ENCODE measurements at places on chromosomes 2 and 18.

GRCh38 chr2:190090148-190090547, 27.6 kb upstream of the MSTN start:
- DNase-seq = no peak

GRCh38 chr2:190408538-190409271, 550 bp downstream of the MFSD6 start:
- no peak for DNase-seq

GRCh38 chr18:26821181-26821580, 44.3 kb downstream of the AQP4 start:
- no peak for DNase-seq

- no peak for DNase-seq
These were observed 43.9 kb upstream of the RAPH1 start for GRCh38 chr2:203578759-203579643.

GRCh38 chr2:99857372-99857771, 285.0 kb downstream of the AFF3 start:
- DNase-seq = no peak

GRCh38 chr2:3959372-3959771, 256.0 kb downstream of the DCDC2C start:
- no peak for DNase-seq

- DNase-seq = no peak
These were observed 153.2 kb downstream of the HDAC4 start for GRCh38 chr2:239247401-239248245.

DNA sequence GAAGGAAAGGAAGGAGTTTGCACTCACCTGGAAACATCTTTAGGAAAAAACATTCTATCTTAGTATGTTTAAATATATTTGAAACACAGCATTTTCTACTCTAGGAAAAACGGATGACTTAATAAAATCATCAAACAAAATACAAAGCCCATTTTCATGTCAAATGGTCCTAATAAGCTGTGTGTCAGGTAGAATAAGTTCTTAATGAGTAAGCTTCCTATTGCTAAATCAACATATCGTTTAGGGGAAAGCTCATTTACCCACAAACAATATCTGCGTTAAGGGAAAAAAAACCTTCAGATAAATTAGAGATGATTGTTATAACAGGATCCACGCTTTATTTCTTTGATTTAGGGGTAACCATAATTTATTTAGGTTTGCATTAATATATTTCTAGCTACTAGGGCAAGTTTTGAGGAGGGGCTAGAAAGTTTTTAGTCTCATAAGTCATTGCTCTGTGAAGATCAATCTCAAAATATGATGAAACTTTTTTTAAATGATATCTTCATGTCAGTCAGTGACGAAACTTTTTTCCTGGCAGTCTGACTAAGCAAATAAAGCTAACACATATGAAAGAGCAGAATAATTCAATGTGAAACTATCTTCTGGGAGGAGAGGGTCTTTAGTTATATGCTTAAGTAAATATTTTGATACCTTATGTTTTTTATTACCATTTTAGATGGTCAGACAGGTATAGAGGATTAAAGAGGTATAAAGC, 147.1 kb downstream of the WDSUB1 start:
- DNase-seq = no peak

- DNase-seq = no peak
These were observed 86.4 kb upstream of the MAP4K3 start for GRCh38 chr2:39523308-39524044.

DNA sequence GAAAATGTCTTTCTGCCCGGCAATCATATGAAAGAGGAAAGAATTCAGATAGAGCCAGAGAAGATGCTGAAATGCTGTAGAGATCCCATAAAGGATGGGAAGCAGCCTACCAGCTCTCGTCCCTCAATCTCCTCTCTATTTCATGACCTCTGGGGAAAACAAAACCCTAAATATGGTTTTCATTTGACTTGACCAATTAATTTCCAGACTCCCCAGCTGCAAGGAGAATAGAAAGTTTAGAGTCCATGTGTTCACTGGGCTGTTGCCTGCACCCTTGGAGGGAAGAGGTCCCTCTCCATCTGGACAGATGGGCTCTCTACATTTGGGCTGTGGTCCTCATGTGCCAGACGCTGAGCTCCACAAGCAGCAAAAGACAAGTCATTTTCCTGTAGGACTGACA, 40.6 kb downstream of the CAPN13 start:
- no peak for DNase-seq

- no peak for DNase-seq
These were observed 31.9 kb upstream of the TFPI start for GRCh38 chr2:187586011-187586641.

GRCh38 chr2:177394594-177394973, 2.0 kb downstream of the AGPS start:
- DNase-seq = no peak

GRCh38 chr2:37376421-37377186, 32.2 kb downstream of the QPCT start:
- no peak for DNase-seq

GRCh38 chr2:8006626-8007025, 675.2 kb upstream of the ID2 start:
- DNase-seq = no peak

DNA sequence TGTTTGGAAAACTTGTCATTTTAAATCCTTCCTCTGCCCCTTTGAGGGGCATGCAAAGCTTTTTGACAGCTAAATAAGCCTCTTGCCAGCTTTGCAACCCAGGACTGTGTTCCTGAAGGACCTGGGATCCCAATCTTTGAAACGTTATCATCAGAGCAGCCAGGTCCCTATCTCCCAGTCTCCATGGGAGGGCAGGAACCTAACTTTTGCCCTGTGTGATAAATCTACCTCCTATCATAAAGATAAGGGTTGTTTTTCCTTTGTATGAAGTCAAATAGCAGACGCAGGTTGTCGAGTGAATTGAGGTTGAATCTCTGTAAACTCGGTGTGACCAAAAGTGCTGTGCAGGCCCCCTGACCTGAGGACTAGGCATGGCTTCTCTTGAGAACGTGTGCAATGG, 30.1 kb downstream of the TPRKB start:
- DNase-seq = no peak

DNA sequence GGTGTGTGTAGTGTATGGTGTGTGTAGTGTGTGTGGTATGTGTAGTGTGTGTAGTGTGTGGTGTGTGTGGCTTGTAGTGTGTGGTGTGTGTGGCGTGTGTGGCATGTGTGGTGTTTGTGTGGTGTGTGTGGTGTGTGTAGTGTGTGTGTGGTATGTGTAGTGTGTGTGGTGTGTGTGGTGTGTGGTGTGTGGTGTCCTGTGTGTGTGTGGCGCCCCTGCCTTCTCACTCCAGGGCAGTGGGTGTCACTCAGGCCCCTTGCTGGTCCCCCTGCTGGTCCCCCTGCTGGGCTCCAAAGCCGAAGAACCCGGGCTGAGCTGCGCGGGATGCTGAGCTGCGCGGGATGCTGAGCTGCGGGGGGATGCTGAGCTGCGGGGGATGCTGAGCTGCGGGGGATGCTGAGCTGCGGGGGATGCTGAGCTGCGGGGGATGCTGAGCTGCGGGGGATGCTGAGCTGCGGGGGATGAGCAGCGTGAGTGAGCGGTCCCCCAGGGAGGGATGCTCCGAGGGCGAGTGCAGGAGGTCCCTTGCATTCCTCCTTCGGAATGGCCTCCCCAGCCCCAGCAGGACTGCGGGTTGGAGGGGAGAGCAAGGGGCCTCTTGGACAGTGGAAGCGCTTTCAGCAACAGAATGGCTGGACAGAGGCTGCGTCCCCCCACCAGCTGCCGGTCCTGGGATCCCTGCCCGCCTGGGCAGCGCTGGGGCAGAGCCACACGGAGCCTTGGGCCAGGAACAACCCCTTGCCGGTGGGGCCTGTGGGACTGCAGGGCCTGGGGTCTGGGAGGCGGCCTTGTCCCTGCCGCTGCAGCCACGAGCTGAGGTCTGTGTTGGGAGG, 3.4 kb upstream of the RTP5 start:
- DNase-seq = no peak

GRCh38 chr18:12860530-12860929, 23.5 kb downstream of the PTPN2 start:
- no peak for DNase-seq

GRCh38 chr18:73826098-73826497, 321.5 kb downstream of the FBXO15 start:
- no peak for DNase-seq

DNA sequence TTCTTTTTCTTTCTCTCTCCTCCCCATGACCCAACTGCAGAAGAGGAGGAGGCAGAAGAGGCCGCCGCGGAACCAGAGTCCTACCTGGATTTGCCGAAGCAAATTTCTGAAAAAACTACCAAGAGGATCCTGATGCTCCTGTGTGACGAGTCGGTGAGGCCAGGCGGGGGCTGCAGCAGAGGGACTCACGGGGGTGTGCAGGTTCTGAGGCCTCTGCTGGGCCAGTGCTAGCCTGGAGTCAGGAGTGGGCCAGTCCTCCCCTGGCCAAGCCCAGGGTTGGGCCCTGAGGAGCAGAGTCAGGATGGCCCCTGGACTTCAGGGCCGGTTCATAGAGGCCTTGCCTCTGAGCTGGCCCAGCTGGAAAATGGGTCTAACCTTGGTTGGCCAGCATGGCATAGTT, 29.3 kb downstream of the OTOF start:
- DNase-seq = no peak

DNA sequence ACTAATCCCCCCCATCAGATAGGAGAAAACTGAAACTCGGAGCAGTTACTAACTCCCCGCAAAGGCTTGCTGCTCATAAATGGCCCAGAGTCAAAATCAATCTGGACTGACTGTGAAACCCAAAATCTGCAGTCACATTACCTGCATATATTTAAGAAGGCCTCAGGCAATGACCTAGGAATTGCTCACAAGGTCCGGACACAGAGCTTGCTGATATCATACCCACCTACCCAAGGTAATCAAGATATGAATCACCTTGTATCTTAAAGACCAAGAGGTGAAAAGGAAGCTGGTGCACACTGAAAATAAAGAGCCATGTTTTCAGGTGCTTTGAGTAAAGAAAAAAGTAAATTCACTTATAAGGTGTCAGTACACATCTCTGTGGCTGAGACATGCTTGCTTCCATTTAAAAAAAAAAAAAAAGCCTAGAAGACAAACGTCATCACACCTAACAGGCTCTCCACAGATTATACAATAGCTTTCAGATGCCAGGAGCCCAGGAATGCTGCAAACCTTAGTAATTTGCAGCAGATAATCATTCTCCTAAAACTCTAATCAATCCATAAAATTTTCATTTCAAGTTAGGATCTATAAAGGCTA, 195.4 kb downstream of the ZEB2 start:
- DNase-seq = no peak

DNA sequence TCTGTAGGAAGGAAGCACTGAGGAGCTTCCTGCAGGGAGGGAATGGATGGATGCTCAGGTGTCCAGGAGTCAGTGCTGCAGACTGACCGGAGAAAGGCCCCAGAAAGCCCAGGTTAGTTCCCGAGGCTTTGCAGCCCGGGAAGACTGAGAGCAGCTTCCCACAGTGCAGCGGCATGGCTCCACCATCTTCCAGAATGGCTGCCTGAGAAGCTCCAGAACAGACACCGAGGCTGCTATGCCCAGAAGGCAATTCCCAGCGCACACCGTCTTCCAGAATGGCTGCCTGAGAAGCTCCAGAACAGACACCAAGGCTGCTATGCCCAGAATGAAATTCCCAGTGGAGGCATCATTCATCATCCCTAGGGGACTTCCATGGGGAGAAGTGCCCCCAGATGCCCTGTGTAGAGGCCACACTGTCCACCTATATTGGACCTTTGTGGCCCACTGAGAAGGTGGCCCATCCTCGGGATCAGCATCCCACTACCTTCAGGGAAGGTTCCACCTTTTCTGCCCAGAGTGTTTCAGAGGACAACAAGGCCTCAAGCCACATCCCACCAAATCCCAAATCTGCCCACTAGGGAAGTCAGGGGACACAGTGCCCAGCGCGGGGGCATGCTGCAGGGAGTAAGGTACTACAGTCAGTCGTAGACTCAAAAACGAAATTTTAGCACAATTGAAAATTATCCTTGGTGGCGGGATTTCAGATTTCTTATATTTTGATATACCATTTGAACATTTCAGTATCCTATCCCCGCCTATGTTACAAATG, 80.5 kb downstream of the KCNF1 start:
- DNase-seq = no peak

- DNase-seq = no peak
These were observed 634.8 kb downstream of the GALR1 start for GRCh38 chr18:77884454-77884853.

GRCh38 chr18:63843008-63843407, 44.5 kb upstream of the SERPINB2 start:
- no peak for DNase-seq

- no peak for DNase-seq
These were observed 6.4 kb downstream of the AGAP1 start for GRCh38 chr2:235500110-235500760.

DNA sequence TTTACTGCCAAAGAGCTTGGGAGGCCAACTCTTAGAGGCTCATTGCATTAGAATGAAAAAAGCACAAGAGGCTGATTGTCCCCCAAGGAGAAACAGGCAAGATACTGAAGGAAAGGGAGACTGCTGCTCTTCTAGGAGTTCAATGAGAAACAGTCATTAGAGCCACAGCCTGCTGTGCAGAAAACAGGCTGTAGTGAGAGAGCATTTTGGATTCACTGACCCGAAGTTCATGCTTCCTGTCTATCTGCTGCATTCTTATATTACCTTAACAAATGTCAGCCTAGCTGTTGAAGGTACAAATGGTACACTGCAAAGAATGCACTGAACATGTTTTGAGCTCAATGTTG, 423.3 kb downstream of the SETBP1 start:
- no peak for DNase-seq

DNA sequence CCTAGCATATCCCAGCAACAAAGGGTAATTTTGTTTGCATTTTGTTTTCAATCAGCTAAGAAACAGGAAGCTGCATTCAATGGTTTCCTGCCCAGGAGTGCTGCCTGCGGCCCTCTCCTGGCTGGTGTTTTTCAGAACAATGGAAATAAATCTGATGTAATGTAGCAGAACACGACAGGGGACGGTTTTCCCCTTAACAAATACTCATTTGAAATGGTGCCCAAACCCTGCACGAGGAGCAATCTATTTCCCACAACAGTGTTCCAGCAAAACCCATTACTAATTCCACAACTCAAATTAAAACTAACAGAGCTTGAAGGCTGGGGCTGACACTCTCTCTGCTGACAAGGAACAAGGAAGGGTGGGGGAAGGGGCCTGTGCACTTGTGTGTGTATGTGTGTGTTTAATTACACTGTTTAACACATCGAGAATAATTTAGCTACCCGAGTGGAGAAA, 8.7 kb downstream of the CAPN13 start:
- no peak for DNase-seq

DNA sequence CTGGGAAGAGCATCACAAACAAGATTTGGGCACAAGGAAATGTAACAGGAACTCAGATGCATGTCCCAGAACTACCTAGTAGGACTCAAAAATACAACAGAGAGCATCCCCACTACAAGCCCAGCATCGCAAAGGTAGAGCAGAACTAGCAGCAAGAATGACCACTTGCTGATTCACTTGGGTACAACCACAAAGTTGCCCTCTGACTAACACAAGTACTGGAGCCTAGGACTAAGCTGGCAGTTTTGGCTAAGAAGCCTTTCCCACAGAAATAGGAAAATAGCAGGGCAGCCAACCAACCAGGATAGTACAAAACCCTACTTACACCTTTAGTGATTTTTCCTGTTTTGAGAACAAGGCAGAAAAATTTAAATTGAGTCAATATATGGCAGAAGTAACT, 193.8 kb downstream of the PAX3 start:
- no peak for DNase-seq

- no peak for DNase-seq
These were observed 4.0 kb downstream of the ID2 start for GRCh38 chr2:8685697-8686358.
